ENCODE measurements at places on chromosomes 1 and 21. TPM values are rescaled to one million over a fixed set of nuclear protein-coding genes. Genes with fewer than 3 reads are reported as not detected.

Gene FBXO42
- polyA plus RNA-seq: 18.8 TPM

DNA sequence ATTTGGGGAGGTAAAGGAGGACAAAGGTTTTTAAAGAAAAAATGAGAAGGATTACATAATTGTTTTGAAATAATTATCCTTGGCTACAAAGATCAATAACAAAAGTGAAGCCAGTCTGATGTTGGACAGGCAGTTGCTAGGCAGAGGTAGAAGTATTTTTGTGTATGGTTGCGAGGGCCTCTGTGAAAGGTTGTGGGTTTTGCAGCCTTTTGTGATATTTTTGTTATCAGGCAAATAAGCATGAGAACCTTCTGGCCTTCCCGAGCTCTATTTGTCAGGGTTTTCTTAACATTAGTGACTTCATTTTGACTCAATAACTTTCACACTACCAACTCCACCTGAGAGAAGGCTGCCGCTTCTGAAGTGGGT lies 39.2 kb downstream of the CAPN9 start:
- DNase-seq: no peak

GRCh38 chr1:84736445-84736844 lies 46.2 kb upstream of the SSX2IP start:
- no peak for DNase-seq

- DNase-seq: no peak
Observed at GRCh38 chr1:91596474-91596873, 95.8 kb downstream of the CDC7 start.
